ENCODE measurements at places on chromosomes 12 and 14.
A peak's percentile ranks its signal among the peaks of the same experiment; 100 is the strongest.

DNA sequence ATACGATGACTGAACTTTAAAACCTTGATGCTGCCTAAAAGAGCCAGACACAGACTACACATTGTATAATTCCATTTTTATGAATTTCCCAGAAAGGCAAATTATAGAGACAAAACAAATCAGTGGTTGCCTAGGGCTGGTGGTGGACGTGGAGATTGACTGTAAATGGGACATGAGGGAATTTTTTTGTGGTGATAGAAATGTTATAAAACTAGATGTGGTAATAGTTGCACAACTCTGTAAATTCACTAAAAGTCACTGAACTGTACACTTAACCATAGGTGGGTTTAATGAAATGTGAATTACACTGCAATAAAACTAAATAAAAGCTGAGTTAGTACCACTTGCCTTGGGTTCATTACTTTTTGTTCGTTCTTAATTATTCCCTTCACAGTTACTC, 72.1 kb downstream of the PLEKHA5 start:
- DNase-seq = no peak

DNA sequence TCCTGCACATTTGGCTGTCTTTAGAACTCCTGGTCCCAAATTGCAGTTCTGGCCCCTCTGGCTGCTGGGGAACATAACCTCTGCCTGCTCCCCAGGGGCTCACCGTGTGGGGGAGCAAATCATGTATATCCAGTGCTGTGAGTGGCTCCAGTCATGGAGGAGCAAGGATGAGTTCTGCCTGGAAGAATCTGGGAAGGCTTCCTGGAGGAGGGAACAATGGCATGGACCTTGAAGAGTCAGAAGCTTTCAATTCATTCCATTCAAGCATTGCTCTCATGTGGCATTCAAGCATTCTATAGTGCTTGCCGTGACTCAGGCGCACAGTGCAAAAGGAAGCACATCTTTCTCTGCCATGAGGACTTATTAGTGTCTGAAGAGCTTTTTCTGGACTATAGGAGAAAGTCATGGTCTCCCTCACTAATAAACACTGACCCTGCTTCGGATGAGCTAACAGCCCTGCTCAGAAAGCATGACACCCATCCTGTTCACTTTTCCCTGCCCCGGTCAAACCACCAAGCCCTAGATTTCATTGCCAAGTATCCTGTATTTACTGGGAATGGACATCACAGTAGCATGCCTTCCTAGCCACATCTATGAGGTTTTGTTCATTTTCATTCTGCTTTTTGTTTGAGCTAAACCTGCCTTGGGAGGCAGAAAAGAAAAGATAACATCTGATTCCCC, 3.5 kb downstream of the IFI27 start:
- DNase-seq = no peak

DNA sequence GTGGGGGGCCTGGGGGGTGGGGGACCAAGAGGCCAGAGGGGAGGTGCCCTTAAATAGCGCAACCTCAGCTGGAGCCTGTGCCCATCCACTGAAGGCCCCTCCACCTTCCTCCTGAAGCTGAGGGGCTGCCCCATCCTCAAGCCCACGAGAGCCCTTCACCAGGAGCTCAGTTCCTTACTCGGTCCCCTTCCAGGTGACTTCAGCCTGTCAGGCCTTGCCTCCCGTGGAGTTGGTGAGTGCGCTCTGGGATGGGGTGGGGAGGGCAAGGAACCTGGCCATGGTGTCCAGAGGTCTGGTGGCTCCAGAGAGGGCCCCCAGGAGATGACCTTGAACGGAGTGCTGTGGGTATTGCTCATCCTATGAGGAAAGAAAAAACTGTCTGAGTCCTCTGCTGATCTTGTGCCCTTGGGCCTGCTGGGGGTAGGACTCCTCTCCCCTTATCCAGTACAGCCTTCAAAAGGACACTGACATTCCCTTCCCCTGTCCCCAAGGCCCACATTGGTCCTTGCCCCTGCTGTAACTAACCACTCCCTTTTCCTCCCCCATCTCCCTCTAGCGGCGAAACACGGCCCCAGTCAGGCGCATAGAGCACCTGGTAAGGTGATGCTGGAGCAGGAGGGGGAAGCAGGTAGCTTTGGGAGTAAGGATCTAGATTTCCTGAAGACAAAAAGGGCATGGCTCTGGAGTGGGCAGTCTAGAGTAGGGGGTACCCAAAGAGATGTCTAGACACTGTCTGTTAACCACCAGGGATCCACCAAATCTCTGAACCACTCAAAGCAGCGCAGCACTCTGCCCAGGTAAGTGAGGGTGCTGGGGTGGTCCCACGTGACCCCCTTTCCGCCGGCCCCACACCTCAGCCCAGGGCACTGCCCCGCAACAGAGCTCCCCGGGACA, 3.6 kb downstream of the TNS2 start:
- peak; percentile 57 for DNase-seq

GRCh38 chr12:75891072-75891471, 140.5 kb downstream of the PHLDA1 start:
- no peak for DNase-seq

DNA sequence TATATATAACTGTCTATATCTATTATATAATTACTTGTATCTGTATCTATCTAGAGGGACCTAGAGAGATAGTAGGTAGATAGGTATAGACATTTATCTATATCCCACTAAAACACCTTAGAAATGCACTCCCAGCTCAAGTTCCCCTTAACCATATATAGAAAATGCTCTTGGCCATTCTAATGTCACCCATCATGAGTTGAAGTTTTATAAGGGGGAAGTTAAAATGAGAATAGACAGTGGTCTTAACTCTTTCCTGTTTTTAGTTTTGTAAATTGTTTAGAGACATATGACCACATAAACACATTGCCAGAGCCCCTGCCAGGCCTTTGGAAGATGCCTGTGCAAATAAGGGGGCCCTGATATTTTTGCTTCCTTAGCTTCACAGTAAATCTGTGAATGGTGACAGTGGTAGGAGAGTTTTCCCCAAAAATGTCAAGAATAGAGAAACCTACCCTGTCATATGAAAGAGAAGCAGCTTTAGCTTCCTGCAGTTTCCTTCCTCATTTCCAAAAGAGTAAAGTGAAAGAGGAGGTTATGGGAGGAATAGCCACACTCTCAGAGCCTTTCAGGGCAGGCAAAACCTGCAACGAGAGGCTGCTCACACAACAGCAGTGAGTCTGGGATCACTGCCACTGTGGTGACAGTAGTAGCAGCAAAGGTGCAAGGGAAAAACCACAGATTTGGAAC, 45.5 kb downstream of the MGST1 start:
- DNase-seq = no peak

GRCh38 chr14:27836386-27836785, 930.2 kb upstream of the FOXG1 start:
- no peak for DNase-seq

- DNase-seq = no peak
Measured at GRCh38 chr12:19238540-19238939, 109.0 kb downstream of the PLEKHA5 start.

DNA sequence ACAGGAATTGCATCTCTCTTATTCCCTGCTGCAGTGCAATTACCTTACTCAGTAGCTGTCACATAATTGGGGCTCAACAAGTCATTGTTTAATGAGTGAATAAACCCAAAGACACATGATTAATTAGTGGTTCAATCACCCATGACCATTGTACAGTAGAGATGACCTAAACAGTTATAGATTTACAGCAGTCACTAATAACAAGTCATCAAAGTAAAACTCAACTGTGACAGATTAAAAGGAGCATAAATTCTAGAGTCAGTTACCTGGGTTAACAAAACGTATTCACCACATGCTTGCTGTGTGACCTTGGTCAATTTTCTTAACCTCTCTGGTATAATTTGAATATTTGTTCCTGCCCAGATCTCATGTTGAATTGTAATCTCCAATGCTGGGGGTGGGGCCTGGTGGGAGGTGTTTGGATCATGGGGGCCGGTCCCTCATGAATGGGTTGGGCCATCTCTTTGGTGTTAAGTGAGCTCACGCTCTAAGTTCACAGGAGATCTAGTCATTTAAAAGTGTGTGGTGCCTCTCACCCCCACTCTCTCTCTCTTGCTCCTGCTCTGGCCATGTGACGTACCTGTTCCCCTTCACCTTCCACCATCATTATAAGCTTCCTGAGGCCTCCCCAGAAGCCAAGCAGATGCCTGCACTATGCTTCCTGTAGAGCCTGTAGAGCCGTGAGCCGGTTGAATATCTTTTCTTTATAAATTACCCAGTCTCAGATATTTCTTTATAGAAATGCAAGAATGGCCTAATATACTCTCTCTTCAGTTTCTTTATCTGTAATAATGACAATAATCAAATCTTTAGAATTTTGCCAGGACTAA, 141.9 kb upstream of the PLEKHG7 start:
- no peak for DNase-seq

GRCh38 chr12:29073631-29074239, 75.3 kb upstream of the FAR2 start:
- peak; percentile 29 for DNase-seq

DNA sequence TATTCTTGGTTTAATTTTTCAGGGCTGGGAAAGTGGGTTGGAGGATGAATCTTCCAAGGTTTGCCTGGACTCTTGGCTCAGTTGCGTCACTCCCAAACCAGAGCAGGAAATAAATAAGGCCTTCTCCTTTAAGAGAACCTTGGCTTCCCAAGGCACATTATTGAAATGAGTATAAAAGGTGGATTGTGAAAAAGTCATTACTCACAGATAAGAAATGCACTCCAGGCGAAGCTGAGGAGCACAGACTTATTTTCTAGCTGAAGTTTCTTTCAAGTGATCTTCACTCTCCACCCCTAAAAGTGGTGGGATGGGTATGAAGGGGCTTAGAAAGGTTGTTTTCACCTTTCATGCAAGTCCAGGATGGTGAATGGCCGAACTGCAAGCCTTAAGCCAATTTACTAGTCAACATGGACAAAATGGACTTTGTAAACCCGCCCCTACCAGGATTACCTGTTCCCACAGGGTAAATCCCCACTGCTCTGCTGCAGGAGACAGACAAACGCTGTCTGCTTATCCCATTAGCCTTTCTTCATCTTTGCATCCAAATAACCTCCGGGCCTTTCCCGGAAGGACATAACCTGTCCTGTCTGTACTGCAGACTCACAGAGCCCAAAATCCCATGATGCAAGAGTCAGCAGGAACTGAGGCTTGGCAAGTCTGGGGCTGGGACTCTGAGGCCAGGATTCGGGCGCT, 207.6 kb downstream of the BCL11B start:
- no peak for DNase-seq

DNA sequence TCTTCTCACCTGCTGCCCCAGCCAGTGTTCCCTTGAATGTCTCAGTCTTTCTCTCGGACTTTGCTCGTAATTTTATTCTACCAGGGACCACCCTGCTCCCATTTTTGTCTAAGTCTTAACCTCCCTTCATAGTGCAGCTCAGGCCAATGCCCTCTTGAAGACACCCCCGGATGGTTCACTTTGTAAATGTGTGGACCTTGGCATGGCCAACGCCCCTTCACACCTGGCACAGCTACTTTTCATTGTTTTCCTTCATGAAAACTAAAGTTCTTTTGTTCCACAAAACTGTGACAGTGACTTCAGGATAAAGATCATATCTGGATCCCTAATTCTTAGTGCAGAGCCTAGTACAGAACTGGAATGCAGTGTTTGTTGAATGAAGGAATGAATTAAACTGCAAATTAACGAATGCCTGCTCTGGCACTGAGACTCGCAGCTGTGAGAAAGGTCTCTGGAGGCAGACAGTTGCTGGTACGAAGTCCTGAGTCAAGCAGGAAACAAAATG, 3.5 kb upstream of the RNASE4 start:
- DNase-seq = no peak

- DNase-seq = no peak
Measured at GRCh38 chr12:68069275-68069674, 80.0 kb downstream of the IFNG-AS1 start.

- DNase-seq = peak; percentile 91
Measured at GRCh38 chr12:48995086-48995879, 3.9 kb downstream of the DDN start.

GRCh38 chr12:3119192-3119755, 42.1 kb downstream of the TSPAN9 start:
- no peak for DNase-seq

DNA sequence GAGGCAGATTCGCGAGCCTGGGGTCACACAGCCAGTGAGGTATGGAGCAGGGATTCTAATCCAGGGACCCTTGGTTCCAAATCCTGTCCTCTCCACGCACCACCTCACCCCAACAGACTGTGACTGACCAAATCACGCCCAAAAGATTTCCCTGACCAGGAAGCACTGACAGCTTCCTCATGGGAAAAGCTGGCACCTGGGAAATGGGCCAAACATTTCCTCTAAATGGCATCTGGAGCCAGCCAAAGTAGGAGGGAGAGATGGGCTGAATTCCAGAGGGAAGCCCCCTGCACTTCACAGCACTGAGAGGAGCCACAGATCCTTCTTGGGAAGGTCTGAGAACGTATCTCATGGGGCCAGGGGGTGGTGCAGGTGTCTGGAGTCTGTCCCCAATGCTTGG, 28.8 kb downstream of the CCDC92 start:
- no peak for DNase-seq

- DNase-seq = no peak
Measured at GRCh38 chr14:88198446-88198845, 124.6 kb downstream of the KCNK10 start.

- no peak for DNase-seq
Measured at GRCh38 chr12:116783525-116784237, 45.6 kb downstream of the RNFT2 start.

DNA sequence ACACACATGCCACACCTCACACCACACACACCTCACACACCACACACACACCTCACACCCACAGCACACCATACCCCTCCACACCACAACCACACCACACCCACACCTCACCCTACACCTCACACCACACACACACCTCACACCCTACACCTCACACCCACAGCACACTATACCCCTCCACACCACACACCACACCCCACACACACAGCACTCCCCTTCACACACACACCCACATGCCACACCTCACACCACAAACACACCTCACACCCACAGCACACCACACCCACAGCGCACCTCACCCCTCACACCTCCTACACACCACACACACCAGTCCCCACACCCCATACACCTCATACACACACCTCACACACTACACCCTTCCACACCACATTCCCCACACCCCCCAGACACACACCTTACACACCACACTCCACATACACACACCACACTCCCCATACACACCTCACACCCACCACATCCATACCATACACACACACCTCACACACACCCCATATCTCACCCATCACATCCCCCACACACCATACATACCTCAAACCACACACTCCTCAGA, 80.0 kb downstream of the ACTN1 start:
- no peak for DNase-seq

DNA sequence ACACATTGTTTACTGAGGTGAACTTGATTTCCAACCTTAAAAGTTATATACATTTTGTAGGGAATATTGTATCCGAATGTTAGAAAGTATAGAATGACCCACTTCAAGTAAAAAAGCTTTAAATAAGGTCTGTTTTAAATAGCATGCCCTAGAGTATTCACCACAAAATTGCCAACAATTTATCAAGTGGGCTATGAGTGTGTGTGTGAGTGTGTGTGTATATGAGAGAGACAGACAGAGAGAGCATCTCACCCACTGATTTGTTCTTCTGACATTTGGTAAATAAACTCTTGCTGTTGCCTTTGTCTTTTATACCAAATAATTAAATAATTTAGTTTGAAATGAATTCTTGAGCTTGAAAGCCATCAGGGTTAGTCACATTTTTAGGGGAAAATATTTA, 29.8 kb upstream of the RAP1B start:
- DNase-seq = no peak

Measured in femur (tissue), 1 donor.